Muscle of back (tissue), 13 donors: ENCODE measurements at places on chromosomes 13 and 19. TPM values are rescaled to one million over a fixed set of nuclear protein-coding genes. Genes with fewer than 3 reads are reported as not detected.

- DNase-seq = no peak
These were observed 136.9 kb upstream of the SPRY2 start for GRCh38 chr13:80477661-80478443.

DNA sequence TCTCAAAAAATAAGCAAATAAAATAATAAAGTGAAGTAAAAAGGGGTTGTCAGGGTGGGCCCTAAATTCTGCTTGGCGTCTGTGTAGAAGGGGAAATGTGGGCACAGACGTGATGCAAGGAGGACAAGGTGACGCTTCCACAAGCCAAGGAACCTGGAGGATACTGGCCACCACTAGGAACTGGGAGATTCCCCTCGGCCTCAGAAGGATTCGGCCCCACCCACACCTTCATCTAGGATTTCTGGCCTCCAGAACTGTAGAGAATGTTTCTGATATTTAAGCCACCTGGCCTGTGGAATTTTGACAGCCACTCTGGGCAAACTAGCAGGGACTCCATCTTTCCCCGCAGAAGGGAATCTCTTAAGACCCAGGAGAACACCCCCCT, 1.1 kb downstream of the PLEKHJ1 start:
- DNase-seq = no peak

- peak; percentile 58 for DNase-seq
These were observed 326.1 kb upstream of the TSHZ3 start for GRCh38 chr19:31675193-31675913.

- DNase-seq = peak; percentile 74
These were observed 2134.7 kb downstream of the PCDH9 start for GRCh38 chr13:65095161-65096082.

DNA sequence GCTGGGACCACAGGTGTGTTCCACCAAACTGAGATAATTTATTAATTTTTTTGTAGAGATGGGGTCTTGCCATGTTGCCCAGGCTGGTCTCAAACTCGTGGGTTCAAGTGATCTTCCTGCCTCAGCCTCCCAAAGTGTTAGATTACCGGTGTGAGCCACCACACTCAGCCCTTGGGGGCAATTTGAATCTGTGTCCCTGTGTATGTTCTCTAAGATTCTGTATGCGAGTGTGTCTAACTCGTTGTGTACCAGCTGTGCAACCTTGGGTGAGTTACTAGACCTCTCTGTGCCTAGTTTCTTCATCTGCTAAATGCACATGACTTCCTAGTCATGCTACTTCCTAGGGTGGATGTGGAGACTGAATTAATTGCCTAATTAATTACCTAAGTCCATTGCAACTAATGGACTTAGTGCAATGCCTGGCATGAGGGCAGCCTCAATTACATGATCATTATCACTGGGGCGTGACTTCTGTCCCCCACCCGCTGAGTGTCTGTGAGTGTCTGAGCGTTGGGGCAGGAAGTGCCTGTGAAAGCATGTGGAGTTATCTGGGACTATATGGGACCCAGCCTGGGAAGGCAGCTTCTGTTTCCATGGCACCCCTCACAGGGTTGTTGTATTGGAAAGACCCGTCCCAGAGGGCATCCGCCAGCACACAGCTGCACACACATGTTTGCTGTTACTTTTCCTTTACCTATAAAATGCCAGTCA, 1.8 kb upstream of the NCCRP1 start:
- no peak for DNase-seq

GPR12 gene
- polyA plus RNA-seq = 0.07 TPM

MEDAG gene
- polyA plus RNA-seq = 19.5 TPM
